ENCODE measurements at places on chromosomes 6 and 20.

DNA sequence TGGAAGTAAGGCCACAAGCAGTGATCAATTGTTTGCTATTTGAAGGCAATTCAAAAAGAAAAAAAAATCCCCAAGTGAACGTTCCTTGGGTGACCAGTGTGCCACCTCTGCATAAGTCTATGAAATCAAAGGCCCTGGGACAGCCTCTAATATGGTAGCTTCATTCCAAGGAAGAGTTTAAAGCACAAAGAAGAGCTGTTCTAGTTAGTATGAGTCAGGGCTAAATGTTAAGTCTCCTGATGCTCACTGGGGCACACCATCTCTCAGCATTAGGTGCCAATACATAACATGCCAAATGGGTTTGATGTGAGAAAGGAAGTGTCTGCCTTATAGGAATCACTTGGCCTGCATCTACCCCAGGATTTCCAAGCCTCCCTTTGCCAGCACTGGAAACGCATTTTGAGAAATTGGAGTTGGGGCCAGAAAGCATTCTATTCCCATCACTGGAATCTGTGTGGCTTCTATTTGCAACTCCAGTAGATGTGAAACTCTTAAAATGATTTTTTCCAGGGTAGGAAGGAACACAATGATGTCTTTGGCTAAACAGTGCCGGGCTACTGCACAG, 13.0 kb downstream of the UNC5CL start:
- no peak for DNase-seq

- DNase-seq = peak; percentile 66
Observed at GRCh38 chr20:52493171-52493721, 301.7 kb upstream of the ZFP64 start.

- DNase-seq = peak; percentile 47
Observed at GRCh38 chr6:100472674-100473073, 8.0 kb upstream of the SIM1 start.

DNA sequence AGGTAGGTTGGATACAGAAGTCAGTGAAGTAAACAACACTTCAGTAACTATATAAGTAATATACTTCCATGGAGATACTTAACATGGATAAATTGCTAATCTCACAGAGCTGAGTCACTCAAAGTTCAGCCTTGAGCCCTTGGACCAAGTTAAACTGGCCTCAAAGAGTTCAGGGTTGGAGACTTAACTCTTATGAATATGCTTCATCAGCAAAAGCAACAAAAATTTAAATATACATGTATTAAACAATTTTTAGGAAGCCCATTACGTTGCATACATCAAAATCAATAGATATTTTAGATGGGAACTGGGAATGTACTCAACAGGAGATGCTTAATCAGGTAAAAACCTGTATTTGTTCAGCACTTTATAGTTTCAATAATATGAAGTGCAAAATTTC, 12.2 kb downstream of the MTCL3 start:
- DNase-seq = no peak

- DNase-seq = no peak
Observed at GRCh38 chr6:53585208-53585900, 40.5 kb upstream of the GCLC start.
